ENCODE measurements at places on chromosomes 6 and 20. TPM values are rescaled to one million over a fixed set of nuclear protein-coding genes. Genes with fewer than 3 reads are reported as not detected.

GPR6 gene
- not detected for total RNA-seq

TAAR2 gene
- not detected for total RNA-seq

SCP2D1 gene
- total RNA-seq = not detected

BAK1 gene
- total RNA-seq = 11.1 TPM

GCNT2 gene
- not detected for total RNA-seq

EFCAB8 gene
- total RNA-seq = 0.28 TPM

TRERF1 gene
- 1.8 TPM for total RNA-seq

PACSIN1 gene
- total RNA-seq = not detected

TPD52L1 gene
- 9.7 TPM for total RNA-seq

PTK7 gene
- 141 TPM for total RNA-seq

IMPG1 gene
- total RNA-seq = not detected

Measured in smooth muscle cell of bladder (primary cell).